Right lung (tissue), 10 donors: ENCODE measurements at places on chromosomes 6 and 20.

DNA sequence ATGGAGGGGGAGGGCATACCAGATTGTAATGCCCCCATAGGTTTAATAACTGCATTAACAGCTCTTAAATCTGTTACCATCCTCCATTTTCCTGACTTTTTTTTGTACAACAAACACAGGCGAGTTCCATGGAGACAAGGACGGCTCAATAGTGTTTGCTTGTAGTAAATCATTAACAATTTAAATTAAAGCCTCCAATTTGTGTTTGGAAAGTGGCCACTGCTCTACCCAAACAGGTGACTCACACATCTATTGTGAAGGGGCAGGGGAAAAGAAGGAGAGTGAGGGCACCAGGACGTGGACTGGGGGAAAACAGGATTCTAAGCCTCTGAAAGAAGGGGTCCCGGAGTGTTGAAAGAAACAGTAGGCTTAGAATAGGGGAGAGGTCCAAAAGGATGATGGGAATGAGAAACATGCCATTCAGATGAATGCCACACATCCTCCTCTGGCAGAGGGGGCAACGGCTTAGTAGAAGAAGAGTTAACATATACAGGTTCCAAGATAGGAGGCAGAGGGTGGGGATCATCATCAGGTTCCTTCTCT is 6.9 kb downstream of the GLYATL3 start:
- DNase-seq: no peak

- DNase-seq: no peak
Observed at GRCh38 chr20:34076952-34077351, 35.1 kb downstream of the EIF2S2 start.

- no peak for DNase-seq
Observed at GRCh38 chr6:50691814-50692495, 21.4 kb upstream of the TFAP2D start.

- DNase-seq: no peak
Observed at GRCh38 chr6:22917344-22917743, 348.0 kb downstream of the HDGFL1 start.

DNA sequence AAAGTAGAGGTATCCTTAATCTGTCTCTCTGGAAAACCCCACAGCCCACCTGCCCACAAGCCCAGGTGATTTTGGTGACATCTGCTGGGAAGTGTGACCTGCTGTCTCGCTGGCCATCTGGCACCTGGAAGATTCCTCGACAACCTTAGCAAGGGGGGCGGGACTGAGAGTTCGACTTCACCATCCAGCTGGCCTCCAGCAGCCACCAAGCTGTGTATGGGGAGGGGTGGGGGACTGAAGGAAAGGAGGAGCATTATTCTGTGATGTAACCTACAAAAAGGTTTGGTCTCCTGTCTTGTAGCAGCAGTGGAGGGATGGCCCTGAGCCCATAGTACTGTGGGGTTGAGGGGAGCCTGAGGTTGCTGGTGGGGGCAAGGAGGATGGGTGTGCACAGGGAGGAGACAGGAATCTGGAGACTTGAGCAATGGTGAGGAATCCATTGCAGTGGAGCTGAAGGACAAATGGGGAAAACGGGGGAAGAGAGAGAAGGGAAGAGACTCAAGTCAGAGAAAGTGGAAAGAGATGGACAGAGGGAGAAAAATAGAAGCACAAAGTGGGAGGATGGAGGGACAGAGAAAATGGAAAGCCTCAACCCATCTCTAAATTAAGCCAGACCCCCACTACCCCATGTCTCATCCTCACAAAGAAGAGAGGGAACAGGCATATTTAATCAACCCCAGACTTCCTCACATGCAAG is 4.0 kb downstream of the LY6G6F start:
- DNase-seq: no peak

DNA sequence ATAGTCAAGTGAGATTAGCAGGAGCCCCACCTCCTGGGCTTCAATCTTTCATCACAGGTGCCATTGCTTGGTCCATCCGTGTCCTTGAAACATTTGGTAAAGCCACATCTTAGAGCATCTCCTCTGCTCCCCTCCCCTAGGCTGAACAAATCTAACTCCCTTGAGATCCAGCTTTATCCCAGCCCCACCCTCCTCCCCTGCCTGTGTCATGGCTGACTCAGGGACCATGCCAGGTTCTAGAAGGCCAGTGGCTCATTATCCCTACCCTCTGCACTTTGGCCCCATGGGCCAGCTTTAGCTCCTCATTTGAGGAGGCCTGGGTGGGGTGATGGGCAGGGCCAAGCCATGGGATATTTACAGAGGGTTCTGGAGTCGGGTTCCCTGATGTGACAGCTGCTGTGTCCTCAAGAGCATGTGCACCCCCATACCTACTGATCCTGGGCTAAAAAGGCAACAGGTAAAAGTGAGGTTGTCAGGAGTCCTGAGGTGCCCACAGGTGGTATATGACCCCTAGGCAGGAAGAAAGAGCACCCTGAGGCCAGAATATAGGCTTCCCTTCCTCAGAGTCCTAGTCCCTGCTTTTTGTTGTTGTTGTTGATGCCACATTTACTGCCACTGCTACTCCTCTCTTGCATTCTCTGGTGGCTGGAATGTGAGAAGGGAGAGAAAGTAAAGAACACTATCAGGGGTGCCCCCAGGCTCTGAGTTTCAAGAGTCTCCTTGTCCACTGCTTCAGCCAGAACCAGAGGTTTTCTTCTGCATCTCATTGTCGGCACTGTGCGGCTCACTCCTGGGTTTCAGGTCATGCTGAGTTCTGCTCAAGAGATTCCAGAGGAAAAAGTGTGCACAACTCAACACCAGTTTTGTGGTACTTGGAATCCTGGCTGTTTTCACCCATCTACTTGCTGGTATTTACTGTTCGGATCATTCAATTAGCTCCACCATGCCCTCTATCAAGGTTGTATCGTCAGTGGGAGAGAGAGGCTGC is 228.4 kb downstream of the LRFN2 start:
- no peak for DNase-seq

- DNase-seq: no peak
Observed at GRCh38 chr20:19495905-19496703, 262.0 kb upstream of the RIN2 start.

DNA sequence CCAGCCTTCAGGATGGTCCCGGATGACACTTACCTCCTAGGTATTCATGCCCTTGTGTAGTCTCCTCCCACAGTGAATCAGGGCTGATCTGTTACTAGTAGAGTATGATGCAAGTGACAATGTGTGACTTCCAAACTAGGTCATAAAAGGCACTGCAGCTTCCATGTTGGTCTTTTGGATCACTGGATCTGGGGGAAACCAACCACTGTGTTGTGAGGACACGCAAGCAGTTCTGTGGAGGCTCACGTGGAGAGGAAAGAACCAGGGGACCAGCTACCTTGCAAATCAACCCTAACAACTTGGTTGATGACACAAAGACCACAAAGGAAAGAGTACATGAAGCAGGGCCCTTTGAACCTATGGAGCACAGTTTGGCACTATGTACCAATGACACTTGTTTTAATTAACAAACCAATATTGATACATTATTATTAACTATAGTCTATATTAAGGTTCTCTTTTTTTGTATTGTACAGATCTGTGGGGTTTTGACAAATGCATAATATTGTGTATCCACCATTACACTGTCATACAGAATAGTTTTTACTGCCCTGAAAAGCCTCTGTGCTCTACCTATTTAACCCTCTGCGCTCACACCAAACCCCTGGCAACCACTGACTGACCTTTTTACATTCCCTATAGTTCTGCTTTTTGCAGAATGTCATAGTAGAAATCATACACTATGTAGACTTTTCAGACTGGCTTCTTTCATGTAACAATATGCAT is 16.3 kb upstream of the SDCBP2 start:
- DNase-seq: no peak

DNA sequence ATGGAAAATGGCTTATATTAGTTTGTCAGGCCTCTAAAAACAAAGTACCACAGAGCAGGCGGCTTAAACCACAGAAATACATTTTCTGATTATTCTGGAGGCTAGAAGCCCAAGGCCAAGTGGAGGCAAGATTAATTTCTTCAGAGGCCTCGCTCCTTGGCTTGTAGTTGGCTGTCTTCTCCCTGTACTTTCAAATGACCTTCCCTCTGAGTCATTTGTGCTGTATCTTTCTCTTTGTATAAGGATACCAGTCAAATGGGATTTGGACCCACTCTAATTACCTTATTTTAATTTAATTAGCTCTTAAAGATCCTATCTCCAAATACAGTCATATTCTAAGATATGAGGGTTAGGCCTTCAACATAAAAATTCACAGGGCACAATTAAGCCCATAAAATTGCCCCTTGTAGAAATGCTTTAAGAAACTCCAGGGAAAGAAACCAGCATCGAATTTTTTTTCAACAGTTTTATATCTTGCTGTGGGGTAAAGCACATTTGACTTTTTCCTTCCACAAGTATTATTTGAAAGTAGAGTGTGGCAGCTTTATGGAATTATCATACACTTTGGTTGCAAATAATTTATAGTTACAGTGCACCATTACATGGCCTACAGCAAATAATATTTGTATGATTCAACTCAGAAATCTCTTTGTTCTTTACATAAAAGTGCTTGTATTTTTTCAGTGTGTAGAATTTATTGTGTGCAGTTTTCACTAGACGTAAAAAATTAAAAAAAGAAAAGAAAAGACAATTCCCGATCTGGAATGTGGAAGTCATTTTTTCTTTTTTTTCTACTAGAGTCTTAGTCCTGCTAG is 706.1 kb downstream of the KIF16B start:
- DNase-seq: no peak

GRCh38 chr6:11822346-11822745 is 43.7 kb upstream of the ADTRP start:
- DNase-seq: no peak

- no peak for DNase-seq
Observed at GRCh38 chr6:36659271-36659670, 19.2 kb upstream of the CDKN1A start.

DNA sequence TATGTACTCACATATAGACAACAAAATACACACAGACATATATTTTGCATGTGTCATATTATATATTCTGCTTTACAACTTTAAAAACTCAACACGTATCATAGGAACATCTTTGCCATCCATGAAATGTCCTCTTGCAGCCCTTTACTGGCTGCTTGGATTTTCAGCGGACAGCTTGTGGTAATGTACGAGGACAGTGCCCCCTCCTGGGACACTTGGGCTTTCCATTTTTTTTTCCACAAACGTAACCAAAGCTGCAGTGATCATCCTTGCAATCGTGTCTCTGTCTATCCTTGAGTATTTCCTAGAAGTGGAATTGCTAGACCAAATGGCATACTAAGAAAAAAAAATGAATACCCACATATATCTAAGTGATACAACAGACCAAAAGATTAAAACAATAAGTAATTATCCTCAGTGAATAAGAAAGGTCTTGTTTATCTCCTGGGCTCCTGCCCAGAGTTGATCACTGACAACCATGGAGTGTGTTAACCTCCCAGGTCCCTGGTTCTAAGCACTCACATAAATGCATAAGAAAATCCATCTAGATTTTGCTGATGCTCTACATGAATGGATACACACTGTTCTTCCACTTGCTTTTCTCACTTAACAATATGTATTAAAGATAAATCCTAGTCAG is 18.1 kb downstream of the BPI start:
- DNase-seq: peak; percentile 31

- DNase-seq: no peak
Observed at GRCh38 chr20:21101453-21101931, 4.7 kb downstream of the LINC00237 start.
